Muscle of back (tissue), 13 donors: ENCODE measurements at places on chromosomes 7 and 10.

DNA sequence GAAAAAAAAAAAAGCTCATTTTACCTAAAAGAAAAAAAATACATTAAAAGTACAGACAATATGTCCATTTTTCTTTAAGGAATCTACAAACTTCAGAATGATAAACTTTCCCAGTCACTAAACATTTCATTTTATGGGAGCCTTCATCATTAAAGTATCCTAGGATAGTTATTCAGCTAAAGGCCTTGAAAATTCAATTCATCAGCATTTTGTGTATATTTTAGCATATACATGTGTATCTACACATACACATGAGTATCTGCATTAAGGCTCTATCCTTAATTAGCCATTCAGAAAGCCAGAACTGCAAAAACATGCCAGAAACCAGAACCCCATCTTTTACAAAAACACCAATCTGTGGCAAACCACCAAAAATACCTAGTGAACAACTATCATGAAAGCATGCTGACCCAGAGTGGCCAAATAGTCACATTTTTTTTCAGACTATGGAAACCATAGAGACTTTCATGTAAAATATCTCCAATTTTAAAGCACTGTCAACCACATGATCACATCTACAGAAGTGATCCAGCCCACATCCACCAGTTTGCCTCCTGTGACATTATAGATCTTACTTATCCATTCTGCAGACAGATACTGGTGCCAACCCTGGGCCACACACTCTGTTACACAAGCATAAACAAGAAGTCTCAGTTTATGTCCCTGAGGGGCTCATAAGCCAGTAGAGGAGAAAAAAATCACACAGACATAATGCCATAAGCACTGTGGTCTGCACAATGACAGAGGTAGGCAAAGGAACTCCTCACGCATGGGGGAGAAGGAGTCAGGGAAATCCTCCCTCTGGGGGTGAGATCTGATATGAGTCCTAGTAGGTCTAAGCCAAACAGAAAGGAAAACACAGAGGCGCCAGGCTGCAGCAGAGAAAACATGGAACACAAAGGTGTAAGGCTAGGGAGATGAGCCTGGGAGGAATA is 79.2 kb downstream of the SRPK2 start:
- DNase-seq = no peak

DNA sequence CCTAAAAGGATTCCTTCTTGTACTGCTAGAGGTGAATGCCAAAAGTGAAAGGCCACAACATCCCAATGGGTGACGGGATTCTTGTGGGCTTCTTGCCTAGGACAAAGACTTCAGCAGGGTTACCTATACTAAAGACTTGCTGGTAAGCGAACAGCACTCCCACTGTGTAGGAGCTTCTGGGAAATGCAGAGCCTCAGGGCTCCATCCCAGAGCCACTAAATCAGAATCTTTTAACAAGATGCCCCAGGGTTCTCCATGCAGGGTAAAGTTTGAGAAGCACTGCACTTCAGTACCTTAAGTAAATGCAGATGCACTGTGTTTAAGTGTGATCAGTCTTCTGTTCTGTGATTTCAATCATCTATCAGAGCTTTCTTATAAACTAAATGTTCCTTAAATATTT is 266.9 kb upstream of the KLF14 start:
- no peak for DNase-seq

- DNase-seq = no peak
These were observed 6.5 kb downstream of the ZSWIM8 start for GRCh38 chr10:73791871-73792400.

GRCh38 chr10:131561897-131562296 is 250.4 kb upstream of the TCERG1L start:
- no peak for DNase-seq
